ENCODE measurements at places on chromosomes 1 and 21.

DNA sequence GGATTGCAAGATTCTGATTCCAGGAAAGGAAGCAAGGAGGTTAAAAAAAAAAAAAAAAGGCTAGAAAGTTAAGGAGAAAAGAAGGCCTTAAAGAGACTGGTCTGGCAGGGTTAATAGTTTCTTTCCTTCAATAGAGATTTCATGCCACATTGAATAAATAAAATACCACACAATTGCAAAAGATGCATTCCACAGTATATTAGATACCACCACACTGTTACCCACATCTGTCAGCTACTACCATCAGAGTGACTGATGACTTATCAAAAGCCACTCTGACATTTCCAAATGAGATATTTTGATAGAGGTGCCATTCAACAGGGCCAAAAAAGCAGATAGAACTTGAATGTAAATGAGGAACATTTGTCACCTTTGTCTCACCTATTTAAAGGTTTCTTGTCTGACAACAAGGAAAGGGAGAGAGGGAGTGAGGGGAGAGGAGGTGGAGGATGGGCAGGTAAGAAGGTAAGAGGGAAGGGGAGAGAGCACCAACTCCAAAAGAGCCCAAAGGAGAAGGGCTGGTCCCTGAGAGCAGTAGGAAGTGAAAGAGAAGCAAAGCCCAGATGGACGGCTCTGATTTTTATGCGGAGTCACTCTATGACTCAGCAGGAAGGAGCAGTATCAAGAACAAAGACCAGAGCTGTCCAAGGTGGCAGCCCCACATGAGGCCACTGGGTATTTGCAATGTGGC, 38.3 kb downstream of the LRRN2 start:
- DNase-seq = no peak

DNA sequence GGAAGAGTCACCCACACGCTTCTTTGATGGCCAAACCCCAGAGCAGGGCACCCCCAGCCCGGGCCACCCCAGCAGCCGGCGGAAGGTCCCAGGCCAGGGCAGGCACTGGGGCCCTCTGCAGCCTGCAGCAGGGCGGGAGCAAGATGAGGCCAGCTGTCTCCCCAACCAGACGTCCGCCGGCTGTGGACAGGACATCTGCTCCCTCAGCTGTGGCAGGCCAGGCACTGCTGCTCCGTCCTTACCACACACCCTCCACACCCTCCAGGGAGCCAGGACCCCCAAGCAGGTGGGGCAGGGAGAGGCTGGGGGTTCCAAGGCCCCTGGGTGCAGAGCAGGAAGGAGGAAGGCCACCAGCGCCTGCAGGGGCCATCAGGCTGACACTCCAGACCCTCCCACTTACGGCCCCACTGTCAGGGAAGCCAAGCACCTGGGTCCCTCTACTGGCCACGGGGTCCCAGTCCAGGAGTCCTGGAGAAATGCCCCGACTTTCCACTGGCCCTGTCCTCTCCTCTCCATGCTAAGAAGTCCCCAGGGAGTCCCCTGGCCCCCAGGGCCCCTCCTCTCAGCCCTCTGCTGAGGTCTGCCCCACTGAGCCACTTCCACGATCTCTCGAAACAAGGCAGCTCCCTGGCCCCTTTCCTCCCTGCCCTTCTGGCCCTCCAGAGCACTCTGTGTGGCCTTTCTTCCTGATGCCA, 5.6 kb downstream of the WNT9A start:
- DNase-seq = no peak

GRCh38 chr1:156805766-156806511, 10.7 kb downstream of the SH2D2A start:
- DNase-seq = no peak

DNA sequence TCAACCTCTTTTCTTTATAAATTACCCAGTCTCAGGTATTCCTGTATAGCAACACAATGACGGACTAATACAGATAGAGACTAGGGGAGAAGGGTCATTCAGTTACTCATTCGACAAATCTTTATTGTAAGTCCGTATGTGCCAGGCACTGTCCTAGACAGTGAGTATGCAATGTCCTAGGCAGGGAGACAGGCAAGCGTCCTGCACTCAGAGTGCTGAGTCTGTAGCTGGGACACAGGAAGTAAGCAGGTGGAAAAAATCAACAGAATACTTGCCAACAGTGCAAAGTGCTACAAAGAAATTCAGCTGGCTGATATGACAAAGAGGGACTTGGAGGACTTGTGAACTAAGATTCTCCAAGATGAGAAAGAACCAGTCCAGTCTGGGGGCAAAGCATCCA, 92.2 kb upstream of the ZBTB40 start:
- DNase-seq = no peak

DNA sequence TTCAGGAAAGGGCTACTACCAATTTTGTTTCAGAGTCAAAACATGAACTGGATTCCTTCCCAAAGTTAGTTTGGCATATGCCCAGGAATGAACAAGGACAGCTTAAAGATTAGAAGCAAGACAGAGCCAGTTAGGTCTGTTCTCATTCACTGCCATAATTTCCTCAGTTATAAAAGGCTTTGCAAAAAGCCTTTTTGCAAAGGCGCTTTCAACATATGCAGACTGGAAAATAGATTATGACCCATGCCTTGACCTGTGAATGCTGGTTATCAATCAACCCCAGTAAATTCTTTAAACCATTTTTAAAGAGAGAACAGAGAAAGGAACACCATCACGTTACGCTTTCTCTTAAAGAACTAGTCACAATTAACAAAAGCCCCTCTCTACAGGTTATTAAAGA, 1.7 kb upstream of the FRRS1 start:
- DNase-seq = no peak

DNA sequence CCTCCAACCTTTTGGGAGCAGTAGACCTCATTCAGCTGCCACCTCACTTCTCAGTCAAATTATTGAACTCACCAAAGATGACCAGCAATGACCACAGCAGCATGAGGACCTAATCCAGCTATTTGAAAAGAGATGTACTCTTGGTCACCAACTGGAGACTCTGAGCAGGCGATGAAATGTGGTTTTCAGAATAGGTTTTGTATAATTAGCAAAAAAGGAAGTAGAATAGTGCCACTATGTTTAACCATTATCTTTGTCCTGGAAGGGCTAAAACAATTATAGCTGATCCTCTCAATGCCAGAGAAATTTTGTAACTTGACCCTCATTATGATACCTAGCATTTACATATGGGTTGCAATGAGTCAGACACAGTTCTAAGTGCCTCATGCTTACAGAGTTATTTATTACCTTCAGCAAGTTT, at the start of gene FCRL2:
Gene FCRL2 (minus strand): TSS at position 162 of the 421 bp plus-strand sequence. CDS start 59 bp downstream, at position 103.
- DNase-seq = no peak

DNA sequence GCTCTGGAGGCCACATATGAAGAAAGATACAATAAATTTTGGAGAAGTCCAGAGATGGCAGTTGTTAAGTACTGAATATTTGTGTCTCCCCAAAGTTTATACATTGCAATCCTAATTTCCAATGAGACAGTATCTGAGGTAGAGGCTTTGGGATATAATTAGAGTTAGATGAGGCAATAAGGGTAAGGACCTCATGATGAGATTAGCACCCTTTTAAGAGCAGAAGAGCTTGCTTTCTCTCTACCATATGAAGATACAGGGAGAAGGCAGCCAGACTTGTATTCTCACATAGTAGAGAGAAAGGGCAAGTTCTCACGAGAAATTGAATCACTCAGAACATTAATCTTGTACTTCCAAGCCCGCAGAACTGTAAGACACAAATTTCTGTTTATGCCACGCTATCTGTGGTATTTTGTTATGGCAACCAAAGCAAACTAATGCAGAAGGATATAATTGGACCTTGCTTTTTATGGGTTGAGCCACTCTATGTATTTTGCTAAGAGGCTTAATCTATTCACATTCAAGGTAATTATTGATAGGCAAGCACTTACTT, 430.1 kb downstream of the KCNT2 start:
- DNase-seq = no peak

GRCh38 chr1:118243269-118243668, 58.2 kb upstream of the SPAG17 start:
- DNase-seq = no peak

- DNase-seq = no peak
Measured at GRCh38 chr1:248884632-248885295, 21.3 kb upstream of the PGBD2 start.

GRCh38 chr21:38675182-38675824, 130.4 kb upstream of the ETS2 start:
- DNase-seq = no peak

- DNase-seq = no peak
Measured at GRCh38 chr1:67299296-67299695, 8.4 kb upstream of the IL12RB2 start.

- DNase-seq = no peak
Measured at GRCh38 chr1:157978586-157979403, 14.7 kb upstream of the KIRREL1 start.

DNA sequence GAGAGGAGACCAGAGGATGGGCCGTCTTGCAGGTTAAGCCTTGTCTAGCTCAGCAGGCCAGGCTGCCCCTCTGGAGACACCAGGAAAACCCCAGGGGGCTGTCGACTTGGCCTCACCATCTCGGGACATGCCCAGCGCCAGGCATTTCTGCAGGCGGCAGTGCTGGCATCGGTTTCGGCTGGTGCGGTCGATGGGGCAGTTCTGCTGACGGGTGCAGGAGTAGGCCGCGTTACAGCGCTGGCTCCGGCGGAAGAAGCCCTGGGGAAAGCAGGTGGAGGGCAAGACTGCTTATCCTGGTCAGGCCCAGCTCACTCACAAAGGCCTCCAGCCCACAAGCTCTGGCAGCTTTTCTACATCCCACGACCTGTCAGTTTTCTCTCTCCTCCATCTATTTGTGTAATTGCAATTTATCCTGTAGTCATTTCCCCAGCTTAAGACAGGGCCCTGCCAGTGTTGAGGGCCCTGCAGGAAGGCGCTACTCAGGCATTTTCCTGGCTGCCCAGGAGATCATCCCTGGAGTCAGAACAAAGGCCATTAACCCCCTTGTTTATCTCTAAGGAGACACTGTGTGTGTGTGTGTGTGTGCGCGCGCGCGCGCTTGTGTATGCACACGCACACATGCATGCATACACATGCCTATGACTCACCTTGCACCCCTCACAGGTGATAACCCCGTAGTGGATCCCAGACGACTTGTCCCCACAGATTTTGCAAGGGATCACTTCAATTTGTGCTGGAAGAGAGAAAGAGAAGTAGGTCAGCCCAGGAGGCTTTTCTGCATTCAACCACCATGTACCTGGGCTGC, 11.5 kb upstream of the LINGO4 start:
- DNase-seq = no peak

DNA sequence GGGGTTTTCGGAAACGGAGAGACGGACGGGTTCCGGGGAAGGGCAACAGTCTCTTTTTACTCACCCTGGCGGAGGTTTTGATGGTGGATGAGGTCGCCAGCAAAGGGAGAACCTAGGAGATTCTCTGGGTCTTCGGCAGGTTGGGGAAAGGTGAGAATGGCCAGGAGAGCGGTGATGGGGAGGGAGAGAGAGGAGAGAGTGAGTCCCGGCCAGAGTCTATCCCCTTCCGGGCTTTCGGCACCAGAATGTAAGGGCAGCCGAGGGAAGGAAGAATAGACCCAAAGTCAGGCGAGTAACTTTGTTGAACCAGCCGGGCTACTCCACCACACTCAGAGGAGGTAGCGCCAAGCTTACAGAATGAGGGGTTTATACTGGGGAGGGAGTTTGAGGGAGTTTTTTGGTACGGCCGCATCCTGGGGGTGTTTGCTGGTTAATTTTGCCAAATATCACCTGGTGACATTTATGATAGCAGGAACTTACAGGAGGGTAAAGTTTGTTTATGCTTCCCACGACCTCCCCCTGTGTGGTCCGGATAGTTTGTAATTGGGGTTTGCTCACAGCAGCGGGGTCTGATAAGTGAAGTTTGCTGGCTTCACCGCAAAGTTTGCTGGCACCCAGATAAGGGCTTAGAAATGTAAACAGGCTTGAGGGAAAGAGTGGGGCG, 141.1 kb upstream of the ETV3 start:
- DNase-seq = no peak

DNA sequence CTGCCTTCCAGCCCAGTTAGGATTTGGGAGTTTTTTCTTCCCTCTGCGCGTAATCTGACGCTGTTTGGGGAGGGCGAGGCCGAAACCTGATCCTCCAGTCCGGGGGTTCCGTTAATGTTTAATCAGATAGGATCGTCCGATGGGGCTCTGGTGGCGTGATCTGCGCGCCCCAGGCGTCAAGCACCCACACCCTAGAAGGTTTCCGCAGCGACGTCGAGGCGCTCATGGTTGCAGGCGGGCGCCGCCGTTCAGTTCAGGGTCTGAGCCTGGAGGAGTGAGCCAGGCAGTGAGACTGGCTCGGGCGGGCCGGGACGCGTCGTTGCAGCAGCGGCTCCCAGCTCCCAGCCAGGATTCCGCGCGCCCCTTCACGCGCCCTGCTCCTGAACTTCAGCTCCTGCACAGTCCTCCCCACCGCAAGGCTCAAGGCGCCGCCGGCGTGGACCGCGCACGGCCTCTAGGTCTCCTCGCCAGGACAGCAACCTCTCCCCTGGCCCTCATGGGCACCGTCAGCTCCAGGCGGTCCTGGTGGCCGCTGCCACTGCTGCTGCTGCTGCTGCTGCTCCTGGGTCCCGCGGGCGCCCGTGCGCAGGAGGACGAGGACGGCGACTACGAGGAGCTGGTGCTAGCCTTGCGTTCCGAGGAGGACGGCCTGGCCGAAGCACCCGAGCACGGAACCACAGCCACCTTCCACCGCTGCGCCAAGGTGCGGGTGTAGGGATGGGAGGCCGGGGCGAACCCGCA, at the start of gene PCSK9:
Gene PCSK9 (plus strand): TSS at position 207 of the 741 bp plus-strand sequence. CDS start 290 bp downstream, at position 497.
- DNase-seq = no peak

DNA sequence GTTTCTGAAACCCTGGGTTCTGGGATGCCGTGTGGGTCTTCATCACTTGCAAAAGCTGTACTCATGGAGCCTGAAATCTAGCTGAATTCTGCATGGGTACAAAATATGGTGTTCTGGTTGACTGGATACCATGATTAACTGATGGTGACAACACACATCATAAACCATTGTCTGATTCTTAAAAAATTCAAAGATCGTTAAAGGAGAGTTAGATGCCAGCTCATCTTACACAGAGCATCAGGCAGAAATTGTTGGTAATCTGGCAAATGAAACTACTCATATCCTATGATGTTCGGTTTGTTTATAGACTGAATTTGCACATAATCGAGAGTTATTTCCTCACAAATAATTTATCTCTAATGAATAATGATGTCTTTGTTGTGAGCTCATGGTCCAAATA, 218.1 kb upstream of the PKN2 start:
- DNase-seq = no peak

DNA sequence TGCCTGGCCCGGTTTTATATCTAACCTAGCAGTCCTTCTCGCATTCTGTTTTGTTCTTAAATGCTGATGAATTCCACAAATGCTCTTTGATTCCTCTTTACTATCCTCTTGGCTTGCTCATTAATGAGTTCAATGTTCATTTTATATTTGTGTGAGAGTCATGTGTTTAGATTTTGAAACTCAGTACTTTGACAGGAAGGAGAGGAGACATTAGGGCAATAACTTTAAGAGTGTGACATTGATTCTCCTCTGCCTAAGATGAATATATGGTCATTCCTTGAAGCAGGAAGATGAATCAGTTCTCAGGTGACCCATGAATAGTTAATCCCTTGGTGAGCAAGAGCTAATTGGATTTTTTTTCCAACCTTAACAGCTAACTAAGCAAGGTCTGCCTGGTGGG, 84.1 kb downstream of the MRPS6 start:
- DNase-seq = no peak

GRCh38 chr1:237342730-237343129, 300.7 kb downstream of the RYR2 start:
- no peak for DNase-seq

- no peak for DNase-seq
Measured at GRCh38 chr1:97593192-97593591, 327.6 kb downstream of the DPYD start.

GRCh38 chr1:204709960-204710912, 24.7 kb upstream of the LRRN2 start:
- DNase-seq = no peak

- DNase-seq = no peak
Measured at GRCh38 chr1:44262816-44263567, 49.7 kb downstream of the DMAP1 start.

GRCh38 chr1:226882631-226883409, 12.4 kb downstream of the PSEN2 start:
- no peak for DNase-seq
